ENCODE measurements at places on chromosomes 5 and 9. TPM values are rescaled to one million over a fixed set of nuclear protein-coding genes. Genes with fewer than 3 reads are reported as not detected.

Gene KIF24
- 0.44 TPM for total RNA-seq

Gene IL33
- not detected for total RNA-seq

Gene APBA1
- 0.49 TPM for total RNA-seq

Gene LTC4S
- 6.1 TPM for total RNA-seq

Gene FBP2
- not detected for total RNA-seq

Gene NTRK2
- total RNA-seq: not detected

Gene RASEF
- total RNA-seq: not detected

Gene FRMPD1
- not detected for total RNA-seq

Gene PRDM9
- not detected for total RNA-seq

Measured in naive thymus-derived CD8-positive, alpha-beta T cell (primary cell).